Stimulated activated CD8-positive, alpha-beta memory T cell treated with anti-CD3 and anti-CD28 coated beads, Interleukin-7, amount 100 ng/mL, for 1 hour (primary cell): ENCODE measurements at places on chromosomes 4 and X.

GRCh38 chrX:13283512-13283911, 36.3 kb downstream of the ATXN3L start:
- DNase-seq = no peak

DNA sequence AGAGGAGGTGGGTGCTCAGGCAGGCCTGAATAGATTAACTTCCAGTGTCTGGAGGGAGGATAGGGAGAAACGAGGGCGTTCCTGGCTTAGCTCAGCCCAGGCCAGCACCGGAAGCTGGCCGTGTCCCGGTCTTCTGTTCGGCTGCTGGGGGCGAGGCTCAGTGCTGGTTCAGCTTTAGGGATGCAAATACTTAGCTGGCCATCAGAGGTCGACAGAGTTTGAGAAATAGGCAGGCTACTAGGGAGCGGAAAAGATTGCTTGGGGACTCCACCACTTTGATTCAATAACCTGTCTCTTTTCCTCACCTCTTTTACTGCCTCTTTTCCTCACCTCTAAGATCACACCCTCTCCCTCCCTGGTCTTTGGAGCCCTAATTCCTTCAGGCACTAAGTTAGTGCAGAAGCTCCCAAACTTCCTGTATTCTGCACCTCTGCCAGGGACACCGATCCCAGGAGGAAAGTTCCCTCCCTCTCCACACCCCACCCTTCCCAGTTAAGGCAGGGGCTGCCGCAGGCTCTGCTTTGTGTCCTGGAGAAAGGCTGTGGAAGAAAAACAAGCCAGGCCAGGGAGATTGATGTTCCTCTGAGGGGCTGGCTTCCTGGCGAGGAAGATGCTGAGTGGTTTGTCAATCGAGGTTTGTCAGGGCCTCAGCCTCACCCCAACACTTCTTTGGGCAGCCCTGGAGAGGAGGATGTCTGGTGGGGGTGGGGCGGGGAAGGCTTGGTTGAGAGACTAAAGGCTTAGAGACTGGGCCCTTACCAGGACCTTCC, 6.0 kb upstream of the EFNB1 start:
- no peak for DNase-seq

DNA sequence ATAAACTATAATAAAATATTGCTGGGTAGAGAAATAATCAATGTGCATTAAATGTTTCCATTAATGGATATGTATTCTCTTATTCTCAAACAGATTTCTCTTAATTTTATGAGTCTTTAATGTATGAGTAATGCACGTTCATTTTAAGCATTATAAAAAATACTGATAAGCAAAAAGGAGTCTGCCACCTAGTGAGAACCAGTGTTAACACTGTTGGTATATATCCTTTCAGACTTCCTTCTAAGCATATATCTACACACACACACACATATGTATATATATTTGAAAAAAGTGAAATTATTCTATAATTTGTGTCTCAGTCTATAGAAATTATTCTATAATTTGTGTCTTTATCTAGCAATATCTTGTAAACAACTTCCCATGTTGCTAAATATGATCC, 49.9 kb upstream of the MTMR1 start:
- DNase-seq = no peak

- no peak for DNase-seq
Measured at GRCh38 chr4:155539746-155540145, 126.9 kb upstream of the GUCY1A1 start.

DNA sequence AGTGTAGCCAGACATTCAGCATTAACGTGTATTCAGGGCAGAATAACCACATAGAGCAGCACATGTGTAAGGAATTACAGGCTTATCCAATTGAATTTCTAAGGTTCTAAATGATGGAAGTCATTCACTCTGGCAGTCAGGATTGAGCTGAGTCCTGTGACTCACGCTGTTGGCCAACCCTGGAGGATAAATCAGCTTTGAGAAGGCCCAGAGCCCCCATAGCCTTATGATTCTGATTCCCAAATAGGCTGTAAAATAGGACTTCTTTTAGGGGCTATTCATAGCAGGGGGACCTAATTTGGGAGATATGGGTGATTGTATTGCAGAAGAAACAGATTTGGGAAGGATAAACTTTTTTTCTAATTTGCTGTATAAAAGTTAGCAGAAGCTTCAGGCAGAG, 8.1 kb upstream of the HPF1 start:
- no peak for DNase-seq

GRCh38 chr4:98682719-98683118, 24.3 kb upstream of the TSPAN5 start:
- DNase-seq = no peak

DNA sequence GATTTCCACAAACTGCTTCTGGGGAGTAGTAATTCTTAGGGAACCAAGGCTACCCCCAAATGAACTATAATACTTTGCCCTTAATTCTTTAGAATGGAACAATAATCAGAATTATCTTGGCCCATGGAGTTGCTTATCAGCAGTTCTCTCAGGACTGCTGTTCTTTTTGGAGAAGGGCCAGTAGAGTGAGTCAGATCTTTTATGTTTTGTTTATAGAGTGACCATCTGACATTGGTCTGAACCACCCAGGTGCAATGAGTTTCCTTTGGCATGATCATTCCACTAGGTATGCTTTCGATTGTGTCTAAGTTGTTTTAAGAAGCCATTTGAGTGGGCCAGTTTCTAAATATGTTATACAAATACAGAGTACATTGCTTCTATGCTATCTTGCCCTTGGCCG, 31.8 kb downstream of the PRRG1 start:
- no peak for DNase-seq

DNA sequence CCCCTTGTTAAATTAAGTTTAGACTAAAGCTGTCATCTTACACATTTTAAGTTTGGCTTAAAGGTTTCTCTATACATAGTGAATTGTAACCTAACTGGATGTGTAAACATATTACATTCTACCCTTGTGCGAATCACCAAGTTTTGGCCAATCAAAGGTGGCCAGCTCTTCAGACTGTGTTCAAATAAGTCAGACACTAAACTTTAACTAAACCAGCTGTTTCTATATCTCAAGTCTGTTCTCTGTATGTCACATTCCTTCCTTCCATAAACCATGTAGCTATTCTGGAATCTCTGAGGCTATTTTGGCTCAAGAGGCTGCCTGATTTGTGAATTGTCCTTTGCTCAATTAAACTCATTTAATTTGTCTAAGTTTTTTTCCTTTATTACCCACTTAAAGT, 6.7 kb downstream of the SULT1B1 start:
- DNase-seq = no peak

DNA sequence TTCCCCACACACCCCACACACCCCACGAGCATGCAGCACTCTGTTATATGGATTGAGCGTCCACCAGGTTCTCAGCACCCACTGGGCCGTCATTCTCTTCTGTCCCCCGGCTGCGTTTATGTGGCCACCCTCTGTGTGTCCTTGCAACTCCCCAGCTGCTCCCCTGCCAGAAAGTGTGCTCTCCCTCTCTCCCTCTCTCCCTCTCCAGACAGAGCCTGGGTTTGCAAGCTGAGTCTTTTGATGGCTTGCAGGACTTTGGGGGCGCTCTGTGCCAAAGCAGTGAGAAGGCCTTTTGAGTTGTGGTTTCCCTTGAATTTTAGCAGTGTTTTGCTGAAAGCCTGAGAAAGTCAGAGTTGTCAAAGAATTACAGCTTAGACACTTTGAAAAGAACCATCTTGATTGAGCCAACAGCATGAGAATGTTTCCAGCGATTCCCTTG, 173.5 kb downstream of the DCLK2 start:
- no peak for DNase-seq

GRCh38 chr4:67332627-67333026, 212.7 kb downstream of the CENPC start:
- no peak for DNase-seq

DNA sequence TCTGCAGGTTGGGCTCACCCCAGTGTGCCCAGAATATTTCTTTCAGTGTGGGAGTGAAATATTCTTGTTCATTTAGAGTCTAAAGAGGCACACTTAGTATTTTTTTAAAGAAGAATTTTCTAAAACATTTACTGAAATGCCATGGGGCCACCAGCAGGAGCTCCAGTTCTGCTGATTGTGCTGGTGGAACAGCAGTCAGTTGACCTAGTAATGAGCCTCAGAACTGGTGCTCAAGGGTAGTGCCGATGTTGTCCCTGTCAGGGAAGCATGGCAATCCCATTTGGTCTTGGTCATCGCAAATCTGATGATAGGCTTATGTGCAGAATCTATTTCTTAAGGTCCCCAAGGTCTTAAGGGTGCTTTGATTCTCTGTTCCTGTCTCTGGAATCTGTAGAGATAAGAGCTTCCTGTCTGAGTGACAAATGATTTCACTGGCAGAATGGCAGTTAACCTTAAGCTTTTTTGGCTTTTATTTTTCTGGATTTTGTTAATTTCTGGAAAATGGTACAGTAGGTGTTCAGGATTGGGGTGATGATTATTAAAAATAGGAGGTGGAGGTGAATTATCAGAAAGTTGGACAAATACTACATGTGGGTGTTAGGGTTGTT, 31.3 kb downstream of the JADE1 start:
- no peak for DNase-seq

GRCh38 chr4:56671373-56671772, 9.7 kb downstream of the HOPX start:
- no peak for DNase-seq

DNA sequence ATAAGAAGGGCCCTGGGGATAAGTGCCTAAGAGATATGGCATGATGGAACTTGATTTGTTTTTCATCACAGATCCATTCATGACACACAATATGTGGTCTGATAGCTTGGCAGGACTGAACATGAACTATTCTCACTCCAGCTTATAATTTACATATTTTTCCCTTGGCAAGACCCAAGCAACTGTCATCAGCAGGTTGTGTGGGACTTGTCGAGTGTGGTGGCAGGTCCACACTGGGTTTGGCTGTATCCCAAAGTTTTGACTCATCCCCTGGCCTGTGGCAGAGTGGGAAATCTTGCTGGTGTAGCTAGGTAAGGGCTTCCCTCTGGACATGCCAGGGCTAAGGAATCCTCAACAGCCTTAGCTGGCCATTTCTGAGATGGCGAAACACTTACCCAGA, 81.0 kb upstream of the STIM2 start:
- no peak for DNase-seq

DNA sequence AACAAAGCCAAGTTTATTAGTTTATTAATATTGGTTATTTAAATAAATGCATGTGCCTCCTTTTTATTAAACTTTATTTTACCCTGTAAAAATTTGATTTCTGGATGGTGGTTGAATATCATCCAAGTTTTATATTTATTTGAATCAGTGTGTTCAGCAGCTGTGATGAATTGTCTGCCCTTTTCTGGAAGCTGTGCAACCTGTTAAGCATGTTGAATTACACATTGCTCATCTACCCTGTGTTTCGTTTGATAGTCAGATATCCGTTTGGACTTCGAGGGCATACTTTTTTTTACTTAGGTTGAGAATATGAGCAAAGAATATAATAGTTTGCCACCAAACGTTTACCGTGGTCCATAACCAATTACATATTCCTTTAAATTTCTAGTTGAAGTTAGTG, 95.8 kb upstream of the TENM3 start:
- DNase-seq = no peak

- no peak for DNase-seq
Measured at GRCh38 chrX:38754818-38755718, 46.2 kb upstream of the MID1IP1 start.

DNA sequence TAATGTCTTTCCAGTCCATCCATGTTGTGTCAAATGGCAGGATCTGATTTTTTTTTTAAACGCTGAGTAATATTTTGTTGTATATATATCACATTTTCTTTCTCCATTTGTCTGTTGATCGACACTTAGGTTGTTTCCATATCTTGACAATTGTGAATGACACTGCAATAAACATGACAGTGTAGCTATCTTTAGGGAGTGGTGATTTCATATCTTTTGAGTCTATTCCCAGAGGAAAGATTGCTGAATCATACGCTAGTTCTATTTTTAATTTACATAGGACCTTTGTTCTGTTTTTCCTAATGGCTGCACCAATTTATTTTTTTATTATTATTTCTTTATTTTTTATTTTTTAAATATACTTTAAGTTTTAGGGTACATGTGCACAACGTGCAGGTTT, 470.7 kb downstream of the CCSER1 start:
- no peak for DNase-seq

DNA sequence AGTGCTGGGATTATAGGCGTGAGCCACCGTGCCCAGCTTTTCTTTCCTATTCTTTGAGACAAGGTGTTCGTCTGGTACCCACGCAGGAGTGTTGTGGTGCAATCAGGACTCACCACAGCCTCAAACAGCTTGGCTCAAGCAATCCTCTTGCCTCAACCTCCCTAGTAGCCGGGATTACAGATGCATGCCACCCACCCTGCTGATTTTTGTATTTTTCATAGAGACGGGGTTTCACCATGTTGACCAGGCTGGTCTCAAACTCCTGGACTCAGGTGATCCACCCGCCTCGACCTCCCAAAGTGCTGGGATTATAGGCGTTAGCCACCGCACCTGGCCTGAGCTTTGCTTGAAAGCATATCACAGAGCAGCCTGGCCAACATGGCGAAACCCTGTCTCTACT, 1.5 kb upstream of the CRLF2 start:
- no peak for DNase-seq

DNA sequence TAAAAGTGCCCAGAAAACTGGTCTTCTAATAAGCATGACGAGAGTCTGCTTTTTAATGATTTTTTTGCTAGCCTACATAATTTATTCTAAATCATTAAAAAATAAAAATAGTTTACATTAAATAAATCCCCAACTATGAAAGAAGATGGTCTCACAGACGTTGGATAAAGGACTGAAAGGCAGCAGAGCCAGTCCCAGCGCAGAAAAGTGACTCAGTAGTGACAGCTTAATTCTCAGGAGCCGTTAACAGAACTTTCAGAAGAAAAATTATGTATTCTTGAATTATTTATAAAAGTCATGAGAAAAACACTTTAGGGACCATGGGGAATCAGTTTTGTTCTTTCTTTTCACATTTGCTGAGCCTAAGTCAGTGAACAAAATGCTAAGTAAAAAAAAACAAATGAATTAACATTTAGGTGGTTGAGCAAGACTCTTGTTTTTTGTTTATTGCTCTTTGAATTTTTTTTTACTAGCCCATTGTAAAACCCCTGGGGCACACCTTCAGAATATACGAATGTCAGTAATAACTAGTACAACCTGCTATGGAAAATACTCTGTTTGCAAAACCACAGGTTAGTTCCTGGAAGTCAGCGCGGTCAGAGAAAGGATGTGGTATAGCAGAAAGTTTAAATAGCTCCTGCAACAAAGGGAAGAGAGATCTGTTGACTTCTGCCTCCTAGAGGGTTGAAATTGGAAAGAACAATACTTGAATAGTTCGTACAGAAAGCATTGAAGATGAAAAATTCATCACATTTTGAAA, 50.4 kb upstream of the CCDC160 start:
- DNase-seq = no peak

DNA sequence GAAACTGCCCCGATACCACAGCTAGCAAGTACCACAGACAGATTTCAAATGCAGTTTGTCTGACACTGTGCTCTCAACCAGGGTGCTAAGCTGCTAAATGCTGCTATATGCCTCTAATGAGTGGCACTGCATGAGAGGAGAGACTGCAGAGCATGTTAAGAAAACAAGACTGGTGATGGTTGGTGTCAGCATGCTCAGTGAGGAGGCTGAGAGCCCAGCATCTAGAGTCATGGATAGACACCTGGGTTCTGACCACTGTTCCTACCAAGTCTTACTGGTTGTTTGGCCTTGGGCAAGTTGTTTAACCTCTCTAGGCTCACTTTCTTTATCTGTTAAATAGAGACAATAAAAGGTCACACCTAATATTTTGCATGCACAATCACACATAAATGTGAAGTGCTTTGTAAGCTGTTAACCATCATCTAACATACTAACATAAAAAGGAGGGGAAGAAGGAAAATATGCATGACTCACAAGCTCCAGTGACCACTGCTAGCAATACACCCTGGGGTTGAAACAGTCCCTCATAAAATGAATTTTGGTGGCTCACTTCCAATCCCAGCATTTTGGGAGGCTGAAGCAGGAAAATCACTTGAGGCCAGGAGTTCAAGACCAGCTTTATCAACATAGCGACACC, 20.7 kb downstream of the HHIP start:
- no peak for DNase-seq

- no peak for DNase-seq
Measured at GRCh38 chrX:120301960-120302359, 9.3 kb downstream of the TMEM255A start.
